ENCODE measurements at places on chromosomes 1 and 21.

GRCh38 chr1:186404454-186405051 is 28.9 kb downstream of the ODR4 start:
- DNase-seq: no peak

DNA sequence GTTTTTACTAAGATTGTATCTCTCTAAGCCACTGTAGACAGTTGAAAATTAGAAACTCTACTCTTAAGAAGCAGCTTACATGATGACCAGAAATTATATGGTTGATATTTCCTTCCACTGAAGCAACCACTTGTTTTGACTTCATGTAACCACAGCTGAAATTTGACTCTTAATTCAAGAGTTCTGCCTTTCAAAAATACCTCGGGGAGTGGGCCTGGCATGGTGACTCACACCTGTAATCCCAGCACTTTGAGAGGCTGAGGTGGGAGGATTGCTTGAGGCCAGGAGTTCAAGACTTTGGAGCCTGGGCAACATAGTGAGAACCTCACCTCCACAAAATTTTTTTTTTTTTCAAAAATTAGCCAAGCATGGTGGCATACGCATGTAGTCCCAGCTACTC is 4.3 kb downstream of the AMPD1 start:
- DNase-seq: no peak

DNA sequence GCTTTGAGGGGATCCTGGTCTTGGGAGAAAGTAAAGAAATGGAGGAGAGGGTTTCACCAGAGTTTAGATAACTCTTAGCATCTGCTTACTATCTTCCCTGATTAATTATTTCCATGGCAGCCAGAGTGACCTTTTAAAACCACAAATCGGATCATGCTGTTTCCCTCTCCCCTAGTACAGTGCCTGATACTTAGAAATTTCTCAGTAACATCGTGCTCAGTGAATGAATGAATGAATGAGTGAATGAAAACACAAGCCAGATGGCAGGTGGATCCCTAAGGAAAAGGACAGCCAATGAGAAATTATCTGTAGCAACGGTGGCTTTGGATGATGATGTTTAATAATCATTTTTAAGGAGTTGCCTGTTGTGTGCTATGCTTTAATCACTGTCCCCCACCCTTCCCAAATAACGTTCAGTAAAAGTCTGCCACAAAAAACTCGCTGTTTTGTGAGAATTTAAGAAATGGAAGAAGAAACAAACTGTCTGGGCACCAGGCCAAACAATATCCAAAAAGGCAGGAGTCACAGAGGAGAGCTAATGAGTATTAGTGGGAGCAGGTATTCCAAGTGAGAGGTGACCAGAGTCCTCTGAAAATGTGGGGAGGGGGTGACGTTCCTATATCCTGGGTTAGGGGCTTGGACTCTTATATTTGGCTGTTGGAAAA is 737 bp upstream of the SMAP2 start:
- no peak for DNase-seq

DNA sequence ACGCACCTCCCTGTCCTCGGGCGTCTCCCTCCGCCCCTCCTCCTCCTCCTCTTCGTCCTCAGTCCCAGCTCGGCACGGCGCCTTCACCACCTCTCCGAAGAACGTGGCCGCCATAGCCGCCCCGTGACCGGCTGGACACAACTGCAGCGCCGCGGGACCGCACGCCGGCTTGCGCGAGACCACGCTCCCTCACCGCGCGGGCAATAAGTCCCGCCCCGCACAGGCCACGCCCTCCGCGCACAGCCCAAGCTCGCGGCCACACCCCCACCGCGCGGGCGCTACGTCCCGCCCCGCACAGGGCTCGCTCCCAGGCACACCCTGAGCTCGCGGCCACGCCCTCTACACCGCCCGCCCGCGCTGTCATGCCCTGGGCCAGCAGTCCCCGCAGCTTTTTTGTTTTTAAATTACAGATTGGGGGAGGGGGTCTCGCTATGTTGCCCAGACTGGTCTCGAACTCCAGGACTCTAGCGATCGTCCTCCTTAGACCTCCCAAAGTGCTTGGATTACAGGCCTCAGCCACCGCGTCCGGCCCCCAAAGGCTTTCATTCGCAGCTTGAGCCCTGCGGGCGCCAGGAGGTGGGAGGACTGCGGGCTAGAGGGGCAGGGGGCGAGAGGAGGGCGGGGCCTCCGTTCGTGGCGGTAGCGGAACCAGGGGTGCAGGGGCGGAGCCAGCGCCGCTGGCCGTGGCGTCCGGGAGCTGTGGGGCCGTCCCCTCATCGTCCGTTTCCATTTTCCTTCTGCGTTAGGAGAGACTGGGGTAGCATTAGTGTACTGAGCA is at the start of gene PSMG1:
Gene PSMG1 (minus strand): TSS at position 180 of the 778 bp plus-strand sequence. CDS start 66 bp downstream, at position 114.
- peak; percentile 88 for DNase-seq

DNA sequence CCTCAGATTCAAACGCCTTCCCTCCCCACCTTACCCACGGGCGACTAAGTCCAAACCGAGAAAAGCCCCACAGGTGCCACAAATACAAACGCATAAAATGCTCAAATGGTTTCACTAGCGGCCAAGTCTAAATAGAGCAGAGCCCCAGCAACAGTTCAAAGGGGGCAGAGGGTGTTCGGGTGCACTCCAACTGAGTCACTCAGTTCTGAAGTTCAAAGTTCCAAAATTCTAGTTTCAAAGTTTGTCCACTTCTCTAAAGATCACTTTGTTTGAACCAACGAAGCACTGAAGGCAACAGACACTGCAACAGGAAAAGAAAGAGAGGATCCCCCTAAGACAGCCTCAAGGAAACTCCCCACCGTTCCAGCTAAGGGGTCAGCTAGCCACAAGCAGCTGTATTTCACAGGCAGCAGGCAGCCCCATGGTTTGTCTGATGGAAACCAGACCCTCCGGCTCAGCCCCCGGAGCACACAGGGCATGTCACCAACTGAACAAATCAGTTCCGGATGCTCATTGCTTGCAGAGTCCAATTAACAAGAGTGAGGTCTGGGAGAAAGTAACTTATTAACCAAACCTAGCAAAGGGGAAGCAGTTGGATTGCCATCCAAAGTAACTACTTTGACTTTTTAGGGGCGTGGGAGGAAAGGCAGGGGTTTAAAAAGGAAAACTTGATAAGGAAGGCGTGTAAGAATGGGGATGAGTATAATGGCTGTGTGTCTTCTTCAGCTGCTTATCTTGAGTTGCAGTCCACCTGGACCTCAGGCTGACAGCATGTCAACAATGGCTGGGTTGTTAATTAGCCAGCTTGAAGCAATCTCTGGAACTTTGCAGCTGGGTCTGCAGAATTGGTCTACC is 1423.9 kb upstream of the PRMT6 start:
- DNase-seq: no peak

- no peak for DNase-seq
These were observed 28.2 kb downstream of the NFIA start for GRCh38 chr1:61110554-61110953.

- peak; percentile 40 for DNase-seq
These were observed 17.4 kb upstream of the KCNAB2 start for GRCh38 chr1:6028042-6028850.

GRCh38 chr1:32199717-32200072 is 700 bp upstream of the CCDC28B start:
- no peak for DNase-seq

DNA sequence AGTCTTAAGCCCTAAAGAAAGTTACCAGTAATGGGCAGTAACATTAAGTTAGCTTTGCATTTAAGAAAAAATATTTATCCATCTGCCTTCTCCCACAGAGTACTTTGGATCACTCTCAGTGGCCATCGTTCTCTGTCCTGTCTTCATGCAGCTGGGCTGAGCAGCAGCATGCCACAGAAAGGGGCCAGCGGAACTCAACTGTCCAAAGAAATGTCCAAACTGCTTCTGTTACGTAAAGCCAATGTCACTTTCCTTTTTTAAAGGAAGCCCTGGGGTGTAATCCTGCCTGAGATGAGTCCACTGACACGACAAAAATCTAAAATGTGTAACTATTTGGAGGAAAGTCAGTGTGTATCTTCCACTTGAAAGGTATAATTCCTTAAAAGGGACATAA is 291.6 kb downstream of the SMYD3 start:
- DNase-seq: no peak

DNA sequence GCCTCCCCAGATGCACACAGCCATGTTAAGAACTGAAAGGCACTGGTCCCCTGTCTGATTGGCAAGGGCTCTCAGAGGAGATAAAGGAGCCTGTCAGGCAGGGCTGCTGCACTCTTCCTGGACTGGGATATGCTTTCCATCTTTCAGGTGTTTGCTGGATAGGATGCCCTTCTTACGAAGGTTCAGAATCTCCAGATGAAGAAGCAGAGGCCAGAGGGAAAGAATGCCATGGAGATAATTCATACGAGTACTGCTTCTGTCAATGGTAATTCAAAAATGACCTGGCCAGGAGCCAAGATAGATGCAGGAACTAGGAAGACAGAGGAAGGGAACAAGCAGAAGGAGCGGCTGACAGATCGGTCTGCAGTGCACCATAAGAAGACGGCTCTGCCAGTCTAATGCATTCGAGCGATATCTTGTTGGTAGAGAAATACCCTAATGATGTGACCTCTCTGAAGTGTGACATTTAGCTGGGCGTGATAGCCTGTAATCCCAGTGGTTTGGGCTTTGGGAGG is 16.6 kb upstream of the ATP2B4 start:
- no peak for DNase-seq

DNA sequence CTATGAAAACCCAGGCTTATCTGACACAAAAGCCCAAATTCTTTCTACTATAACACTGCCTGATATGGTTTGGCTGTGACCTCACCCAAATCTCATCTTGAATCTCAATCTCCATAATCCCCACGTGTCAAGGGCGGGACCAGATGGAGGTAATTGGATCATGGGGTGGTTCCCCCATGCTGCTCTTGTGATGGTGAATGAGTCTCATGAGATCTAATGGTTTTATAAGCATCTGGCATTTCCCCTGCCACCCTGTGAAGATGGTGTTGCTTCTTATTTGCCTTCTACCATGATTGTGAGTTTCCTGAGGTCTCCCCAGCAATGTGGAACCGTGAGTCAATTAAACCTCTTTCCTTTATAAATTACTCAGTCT is 123.3 kb upstream of the USP24 start:
- no peak for DNase-seq

- no peak for DNase-seq
These were observed 143.6 kb upstream of the CD34 start for GRCh38 chr1:208054485-208054884.

GRCh38 chr1:52668711-52669110 is 29.4 kb downstream of the COA7 start:
- DNase-seq: no peak

DNA sequence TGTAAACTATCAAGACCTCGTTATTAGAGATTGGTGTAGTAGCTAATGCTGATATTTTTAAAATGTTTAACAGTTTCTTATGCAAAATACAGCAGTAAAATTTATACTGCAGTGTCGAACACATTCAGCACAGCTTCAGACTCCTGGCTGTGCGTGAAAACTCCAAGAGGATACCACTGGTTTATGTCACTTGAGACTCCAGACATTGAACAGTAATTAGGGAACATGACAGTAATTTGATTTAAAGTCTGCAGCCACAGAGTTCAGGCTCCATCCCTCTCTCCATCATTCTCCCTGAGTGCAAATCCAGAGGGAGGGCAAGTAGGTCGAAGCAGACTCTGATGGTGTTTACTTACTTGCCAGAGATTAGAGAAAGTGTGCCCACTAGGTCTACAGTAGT is 94.2 kb downstream of the AK5 start:
- no peak for DNase-seq

DNA sequence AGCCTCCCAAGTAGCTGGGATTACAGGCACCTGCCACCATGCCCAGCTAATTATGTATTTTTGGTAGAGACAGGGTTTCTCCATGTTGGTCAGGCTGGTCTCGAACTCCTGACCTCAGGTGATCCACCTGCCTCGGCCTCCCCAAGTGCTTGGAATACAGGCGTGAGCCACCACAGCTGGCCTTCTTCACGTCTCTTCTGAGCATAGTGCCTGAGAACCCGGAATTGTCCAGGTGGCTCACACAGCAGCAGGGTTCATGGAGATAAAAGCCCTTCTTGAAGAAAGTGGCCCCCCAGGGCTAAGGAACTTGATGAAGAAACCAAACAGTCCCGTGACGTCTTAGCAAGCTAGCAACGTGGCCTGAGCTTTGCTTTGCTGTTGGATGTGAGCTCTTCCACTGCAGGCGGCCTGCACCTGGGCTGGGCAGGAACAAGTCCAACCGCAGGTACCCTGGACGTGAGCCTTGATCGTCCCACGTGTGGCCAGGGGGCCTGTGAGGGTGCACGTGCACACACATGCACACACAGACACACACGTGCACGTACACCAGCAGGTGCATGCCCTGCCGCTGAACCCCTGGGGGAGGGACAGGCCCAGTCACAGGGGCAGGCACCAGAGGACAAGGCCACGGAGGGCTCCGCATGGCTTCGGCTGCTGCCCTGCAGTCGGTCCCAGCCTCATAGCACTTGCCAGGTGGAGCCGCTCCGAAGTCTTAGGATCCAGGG is 23.4 kb upstream of the TRAPPC10 start:
- DNase-seq: no peak

DNA sequence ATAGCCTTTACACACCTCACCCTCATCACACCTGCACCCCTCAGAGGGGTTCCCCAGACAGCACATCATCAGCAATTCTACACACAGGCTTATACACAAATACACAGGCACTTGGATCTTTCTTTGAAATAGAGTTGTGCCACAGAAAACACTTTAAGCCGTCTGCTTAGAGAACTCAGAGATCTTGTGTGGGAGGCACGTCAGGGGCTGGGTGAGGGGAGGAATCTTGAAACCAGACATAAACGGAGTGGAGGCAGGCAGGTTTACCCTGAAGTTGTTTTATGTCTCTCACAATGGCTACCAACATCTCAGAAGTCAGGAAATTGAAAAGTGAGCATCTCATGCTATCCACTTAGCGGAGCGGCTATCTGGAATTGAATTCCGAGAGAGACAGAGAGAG is 151.9 kb upstream of the GJB5 start:
- no peak for DNase-seq

GRCh38 chr21:37751268-37751975 is 164.8 kb downstream of the KCNJ6 start:
- no peak for DNase-seq

- no peak for DNase-seq
These were observed 36.5 kb upstream of the LRRC3 start for GRCh38 chr21:44418876-44419230.

DNA sequence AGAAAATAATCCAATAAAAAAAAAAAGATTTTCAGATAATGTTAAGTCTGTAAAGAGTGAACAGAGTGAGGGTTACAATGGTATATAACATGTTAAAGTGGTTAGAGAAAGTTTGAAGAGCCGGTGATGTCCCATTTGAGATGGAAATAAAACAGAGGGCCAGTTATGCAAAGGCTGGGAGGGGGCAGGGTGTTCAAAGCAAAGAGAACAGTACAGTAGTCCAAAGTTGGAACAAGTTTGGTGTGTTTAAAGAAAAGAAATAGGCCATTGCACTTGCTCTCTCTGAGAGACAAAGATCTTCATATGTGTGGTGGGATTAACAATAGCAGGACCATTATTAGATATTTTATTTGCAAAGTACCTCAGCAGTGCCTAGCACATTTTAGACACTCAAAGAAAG is 179.5 kb upstream of the PKN2 start:
- DNase-seq: no peak

DNA sequence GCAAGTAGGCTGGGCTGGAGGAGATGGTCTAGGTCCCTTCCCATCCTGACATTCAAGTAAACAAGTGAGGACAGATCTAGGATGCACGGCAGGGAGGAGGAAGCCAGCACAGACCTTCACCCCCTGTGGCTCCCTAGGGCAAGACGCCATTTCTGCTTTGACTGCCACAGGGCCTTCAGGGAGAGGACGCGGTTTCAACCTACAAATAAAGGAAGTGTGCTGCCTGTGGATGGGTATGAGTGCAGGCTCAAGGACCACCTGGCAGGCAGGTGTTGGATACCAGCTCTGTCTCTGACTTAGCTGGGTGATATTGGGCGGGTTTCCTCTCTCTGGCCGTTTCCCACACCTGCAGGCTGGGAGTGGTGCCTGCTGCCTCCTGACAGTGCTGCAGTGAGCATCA is 16.2 kb downstream of the SLC2A1 start:
- DNase-seq: no peak

- no peak for DNase-seq
These were observed 216.3 kb upstream of the CAMK1G start for GRCh38 chr1:209367061-209367772.
